ENCODE measurements at places on chromosomes 2 and 18.

DNA sequence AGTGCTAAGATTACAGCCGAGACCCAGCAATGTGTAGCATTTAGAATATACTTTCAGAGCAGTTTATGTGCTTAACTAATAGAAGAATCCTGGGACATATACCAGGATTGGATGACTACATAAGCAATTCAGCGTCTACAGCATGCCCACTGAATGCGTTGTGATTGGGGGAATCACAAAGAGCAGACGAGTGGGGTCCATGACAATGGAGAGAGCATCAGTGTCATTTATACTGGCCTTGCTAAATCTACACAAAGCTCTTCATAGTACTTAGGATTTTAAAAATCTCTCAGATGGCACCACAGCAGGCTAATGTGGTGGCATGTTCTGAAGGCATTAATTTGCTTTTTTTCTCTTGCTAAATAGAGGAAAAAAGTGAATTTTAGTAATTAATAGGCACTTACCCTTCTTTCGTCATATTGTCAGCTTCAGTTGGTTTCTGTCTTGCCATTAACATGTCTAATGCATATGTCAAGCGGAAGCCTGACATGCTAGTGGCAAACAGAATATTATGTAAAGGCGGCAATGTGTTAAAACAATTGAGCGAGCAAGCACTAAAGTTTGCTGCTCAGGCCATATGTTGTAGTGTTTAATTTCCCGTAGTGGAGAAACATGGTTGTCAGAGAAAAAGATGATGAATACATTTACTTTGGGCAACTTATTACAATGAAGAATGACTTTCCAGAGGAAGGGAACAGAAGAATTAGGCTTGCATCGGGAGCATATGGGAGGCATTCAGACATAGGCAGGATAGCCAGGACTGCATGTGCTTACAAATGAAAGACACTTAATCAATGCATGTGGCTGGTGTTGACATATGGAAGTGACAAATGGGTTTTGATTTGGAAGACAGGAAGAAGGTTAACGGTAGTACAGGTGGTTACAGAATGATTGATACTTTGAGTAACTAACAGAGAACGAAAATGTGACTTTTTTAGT, 145.2 kb downstream of the ICOS start:
- no peak for DNase-seq

GRCh38 chr2:85794038-85794441, 40.2 kb downstream of the ATOH8 start:
- no peak for DNase-seq

GRCh38 chr2:212274215-212274614, 264.4 kb downstream of the ERBB4 start:
- DNase-seq = no peak

DNA sequence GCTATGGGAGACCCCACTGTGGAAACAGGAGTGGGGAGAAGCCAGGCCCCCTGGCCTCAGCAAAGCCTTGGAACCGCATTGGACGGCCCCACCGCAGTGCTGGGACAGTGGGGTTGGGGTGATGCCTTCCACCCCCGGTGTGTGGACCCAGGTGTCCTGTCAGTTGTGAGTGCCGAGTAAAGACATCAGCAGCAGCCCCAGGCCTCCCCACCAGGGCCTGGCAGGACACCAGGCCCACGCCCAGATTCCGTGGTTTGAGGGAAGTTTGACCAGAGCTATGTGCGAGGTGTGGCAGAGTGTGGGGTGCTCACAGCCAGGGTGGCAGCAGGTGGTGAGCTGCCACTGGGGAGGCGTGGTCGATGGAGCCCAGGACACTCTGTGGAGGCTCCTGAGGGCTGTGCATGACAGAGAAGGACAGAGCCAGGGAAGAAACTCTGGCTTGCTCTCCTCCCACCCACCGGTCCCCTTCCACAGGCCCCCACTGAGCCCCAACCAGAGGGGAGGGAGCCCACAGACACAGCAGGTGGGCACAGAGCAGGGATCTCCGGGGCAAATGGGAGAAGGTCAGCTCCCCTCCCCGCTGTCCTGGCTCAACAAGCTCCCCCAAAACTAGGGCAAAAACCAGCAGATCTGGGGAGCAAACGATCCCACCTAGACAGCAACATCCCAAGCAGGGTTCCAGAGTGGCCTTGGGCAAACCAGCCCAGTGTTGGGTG, 69.1 kb downstream of the TWIST2 start:
- no peak for DNase-seq

GRCh38 chr2:192559587-192559986, 364.9 kb upstream of the TMEFF2 start:
- no peak for DNase-seq

DNA sequence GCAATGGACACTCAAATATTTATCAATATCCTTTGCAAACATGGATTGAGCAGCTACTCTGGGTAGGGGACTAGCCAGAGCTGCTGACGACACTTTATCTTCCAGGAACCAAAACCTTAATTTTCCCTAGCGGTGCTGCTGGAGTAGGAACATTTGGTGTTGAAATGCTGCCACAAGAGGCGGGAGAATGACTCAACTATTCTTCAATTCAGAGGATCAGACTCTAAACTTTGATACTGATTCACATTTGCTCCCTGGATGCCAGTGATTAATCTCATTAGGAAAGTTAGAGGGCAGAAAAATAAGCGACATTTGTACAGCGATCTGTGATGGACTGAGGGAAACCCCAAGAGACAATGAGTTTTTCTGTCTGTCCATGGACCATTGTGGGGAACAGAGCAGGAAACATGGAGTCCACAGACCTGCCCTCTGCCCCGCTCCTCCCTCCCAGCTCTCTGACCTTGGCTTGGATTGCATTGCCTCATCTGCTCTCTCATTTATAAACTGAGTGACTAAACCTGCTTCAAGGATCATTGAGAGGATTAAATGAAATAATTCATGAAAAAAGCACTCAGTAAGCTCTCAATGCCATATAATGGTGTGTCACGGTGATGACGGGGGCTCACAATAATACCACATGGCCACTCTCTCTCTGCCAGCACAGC, 12.6 kb upstream of the EPB41L3 start:
- DNase-seq = peak; percentile 66

DNA sequence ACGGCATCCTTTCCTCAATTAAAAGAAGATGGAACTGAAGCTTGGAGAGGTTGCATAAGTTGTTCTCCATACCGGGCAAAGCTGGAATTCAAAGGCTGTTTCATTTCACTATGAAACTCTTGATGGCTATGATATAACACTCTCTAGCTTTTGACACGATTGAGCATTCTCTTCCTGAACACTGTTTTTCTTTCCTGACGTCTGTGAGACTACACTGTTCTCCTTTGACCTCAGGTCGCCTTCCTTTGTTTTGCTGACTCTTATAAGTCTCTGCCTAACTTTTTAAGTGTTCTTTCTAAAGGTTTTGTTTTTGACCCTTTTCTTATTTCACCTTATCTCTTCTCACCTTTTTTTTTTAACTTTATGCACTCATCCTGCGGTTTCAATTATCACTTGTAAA, 261.8 kb upstream of the LINC00305 start:
- no peak for DNase-seq

DNA sequence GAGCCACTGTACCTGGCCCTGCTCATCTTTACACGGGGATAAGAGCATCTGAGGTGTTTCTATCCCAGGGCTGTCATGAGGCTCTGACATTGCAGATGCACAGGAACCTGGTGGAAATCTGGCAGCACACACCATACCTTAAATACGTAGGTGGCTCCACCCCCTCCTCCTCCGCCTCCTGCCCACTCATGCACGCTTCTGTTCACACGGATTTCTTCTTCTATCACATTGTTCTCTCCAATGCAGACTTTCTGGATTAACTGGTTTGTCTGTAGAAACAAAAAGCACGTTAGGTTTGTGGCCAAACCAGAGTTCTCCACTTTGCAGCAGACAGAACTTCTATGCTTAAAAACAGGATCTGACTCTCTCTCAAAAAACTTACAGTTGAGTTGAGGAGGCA, 118.2 kb downstream of the CLIP4 start:
- no peak for DNase-seq

DNA sequence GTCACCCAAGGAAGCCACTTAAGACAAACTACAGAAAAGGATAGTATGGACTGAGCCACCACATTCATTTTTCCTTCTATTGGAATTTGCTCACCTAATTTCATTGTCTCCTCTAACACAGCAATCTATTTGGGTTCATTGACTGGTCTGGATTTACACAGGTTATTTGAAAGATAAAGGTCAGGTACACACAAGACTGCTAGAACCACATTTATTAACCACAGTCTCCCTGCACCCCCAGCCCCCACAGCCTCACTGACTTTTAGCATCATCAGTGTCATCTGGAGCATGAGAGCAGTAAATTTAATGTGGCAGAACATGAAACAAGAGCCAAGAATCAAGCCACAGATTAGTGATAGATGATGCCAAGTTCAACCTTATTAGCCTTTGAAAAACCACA, 226.9 kb upstream of the GYPC start:
- no peak for DNase-seq

- DNase-seq = no peak
Observed at GRCh38 chr2:136098441-136098840, 19.5 kb downstream of the CXCR4 start.

GRCh38 chr2:181106789-181107627, 126.6 kb downstream of the UBE2E3 start:
- DNase-seq = peak; percentile 85

GRCh38 chr2:28557389-28558131, 61.7 kb downstream of the PLB1 start:
- DNase-seq = peak; percentile 51

DNA sequence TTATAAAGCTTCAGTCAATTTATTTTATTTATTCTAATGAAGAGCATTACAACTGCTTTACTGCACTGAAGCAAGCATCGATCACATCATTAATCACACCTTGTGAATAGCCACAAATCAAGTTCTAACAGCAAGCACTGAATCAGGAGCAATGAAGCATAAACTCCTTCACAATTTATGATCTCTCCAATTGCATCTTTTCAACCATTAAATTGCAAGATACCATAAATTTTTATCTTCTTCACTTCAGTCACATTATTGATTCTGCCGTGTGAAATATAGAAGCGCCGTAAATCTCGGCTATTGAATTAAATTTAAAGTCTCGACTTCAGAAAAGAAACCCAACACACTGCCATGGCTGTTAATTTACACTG, 298.7 kb downstream of the CDCA7 start:
- DNase-seq = no peak

DNA sequence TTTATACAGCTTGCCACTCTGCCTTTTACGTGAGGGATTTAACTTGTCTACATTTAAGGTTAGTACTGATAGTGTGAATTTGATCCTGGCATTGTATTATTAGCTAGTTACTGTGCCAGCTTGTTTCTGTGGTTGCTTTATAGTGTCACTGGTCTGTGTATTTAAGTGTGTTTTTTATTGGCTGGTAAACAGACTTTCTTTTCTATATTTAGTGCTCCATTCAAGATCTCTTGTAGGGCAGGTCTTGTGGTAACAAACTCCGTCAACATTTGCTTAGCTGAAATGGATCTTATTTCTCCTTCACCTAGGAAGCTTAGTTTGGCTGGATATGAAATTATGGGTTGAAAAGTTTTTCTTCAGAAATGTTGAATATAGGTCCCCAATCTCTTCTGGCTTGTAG, 1971.0 kb upstream of the LRRTM1 start:
- no peak for DNase-seq

GRCh38 chr2:100404411-100404810, 13.1 kb downstream of the CHST10 start:
- DNase-seq = no peak

DNA sequence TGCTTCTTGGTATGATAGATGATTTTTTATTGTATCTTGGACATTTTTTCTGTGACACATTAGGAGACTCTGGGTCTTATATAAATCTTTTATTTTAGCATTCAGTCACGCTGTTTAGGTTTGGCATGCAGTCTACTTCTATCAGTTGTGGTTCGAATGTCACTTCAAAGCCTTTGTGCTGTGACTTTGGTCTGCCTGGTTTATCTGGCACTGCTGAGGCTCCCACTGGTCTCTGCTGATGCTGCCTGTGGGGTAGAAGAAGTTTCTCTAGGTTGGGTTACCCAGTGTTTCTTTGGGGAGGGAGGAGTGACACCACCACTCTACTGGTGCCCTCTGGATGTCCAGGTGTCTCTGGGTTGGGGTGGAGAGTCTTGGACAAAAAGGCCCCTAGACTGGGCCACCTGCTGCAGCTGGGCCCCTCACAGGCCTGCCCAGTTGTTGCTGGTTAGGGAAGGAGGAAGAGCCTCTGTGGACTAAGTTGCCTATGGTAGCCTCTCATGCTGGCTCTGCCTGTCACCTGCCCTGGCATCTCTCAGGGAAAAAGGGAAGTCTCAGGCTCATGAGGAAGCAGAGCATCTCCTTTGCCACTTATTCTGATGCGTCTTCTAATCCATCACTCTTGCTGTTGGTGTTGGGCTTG, 115.4 kb upstream of the HS6ST1 start:
- no peak for DNase-seq

GRCh38 chr2:218555527-218555926, 12.6 kb downstream of the USP37 start:
- DNase-seq = no peak

GRCh38 chr18:53560546-53560945, 663.9 kb downstream of the MBD2 start:
- DNase-seq = no peak

DNA sequence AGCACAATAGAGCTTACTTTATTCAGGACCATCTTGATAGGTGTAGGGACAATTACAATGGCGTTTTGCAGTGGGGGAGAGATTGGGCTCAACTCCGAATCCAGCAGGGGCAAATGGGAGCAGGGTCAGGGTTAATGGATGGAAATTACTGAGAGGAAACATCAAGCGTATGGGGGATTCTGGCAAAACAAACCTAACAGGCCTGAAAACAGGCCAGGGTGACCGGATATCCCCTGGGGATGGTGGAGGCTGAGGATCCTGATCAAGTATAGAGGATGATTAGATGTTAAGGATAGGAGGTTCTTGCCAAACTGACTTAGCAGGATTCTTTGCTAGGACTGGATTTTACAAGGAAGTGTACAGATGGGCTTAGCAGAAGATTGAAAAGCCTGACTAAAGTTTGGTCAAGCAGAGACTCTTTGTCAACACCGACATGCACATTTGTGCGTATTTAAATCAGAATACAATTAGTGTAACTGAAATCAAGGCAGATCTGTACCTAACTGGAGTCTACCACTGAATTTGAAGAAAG, 54.5 kb upstream of the GPR45 start:
- no peak for DNase-seq

- DNase-seq = no peak
Observed at GRCh38 chr18:78675231-78675630, 304.4 kb upstream of the SALL3 start.

DNA sequence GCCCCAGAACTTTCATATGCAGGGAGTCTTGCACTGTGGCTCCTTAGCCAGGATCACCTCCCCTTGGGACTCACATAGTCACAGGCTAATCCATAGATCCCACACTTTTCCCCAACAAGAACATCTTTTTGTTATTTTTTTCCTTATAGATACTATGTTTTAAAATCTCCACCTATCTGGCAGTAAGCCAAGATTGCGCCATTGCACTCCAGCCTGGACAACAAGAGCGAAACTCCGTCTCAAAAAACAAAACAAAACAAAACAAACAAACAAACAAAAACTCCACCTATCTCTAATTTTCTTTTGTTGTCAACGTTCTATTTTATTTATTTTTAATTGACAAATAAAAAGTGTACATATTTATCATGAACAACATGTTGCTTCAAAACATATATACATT, 141.7 kb downstream of the PDE11A start:
- DNase-seq = no peak

GRCh38 chr2:239954166-239955086, 70.7 kb downstream of the NDUFA10 start:
- DNase-seq = peak; percentile 17

- DNase-seq = no peak
Observed at GRCh38 chr2:99484205-99484604, 5.6 kb downstream of the REV1 start.

Measured in fibroblast of pulmonary artery (primary cell).